CD4-positive, alpha-beta memory T cell (primary cell): ENCODE measurements at places on chromosomes 5 and 9.

- DNase-seq = no peak
These were observed 392.1 kb downstream of the DNAH5 start for GRCh38 chr5:13552361-13552760.

DNA sequence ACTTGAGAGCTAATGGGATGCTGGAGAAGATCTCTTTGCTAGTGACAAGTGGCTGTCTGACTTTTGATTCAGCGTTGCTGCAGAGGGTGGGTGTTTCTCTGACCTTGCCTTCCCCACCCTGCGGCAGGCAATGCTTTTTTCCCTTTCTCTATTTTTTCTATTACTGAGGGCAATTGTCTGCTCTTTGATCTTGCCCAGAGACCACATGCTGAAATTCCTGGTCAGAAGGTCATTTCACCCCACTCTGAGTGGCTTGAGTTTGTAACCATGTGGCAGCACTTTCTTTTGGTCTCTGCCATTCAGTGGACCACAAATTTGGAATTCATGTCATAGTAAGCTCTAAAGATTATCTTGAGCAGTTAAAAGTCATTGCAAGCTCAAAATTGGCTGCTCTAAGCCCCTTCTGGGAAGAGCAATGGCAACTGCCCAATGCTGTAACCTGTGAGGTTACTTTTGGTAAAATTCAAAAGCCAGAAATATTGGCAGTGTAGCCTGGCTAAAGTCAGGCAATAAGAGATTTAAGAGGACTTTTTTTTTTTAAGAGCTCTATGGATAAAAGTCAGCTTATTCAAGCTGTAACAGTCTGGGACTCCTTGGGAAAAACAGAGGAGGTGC, 30.4 kb upstream of the MTMR12 start:
- no peak for DNase-seq

- no peak for DNase-seq
These were observed 625 bp downstream of the EXOSC2 start for GRCh38 chr9:130694205-130694604.

DNA sequence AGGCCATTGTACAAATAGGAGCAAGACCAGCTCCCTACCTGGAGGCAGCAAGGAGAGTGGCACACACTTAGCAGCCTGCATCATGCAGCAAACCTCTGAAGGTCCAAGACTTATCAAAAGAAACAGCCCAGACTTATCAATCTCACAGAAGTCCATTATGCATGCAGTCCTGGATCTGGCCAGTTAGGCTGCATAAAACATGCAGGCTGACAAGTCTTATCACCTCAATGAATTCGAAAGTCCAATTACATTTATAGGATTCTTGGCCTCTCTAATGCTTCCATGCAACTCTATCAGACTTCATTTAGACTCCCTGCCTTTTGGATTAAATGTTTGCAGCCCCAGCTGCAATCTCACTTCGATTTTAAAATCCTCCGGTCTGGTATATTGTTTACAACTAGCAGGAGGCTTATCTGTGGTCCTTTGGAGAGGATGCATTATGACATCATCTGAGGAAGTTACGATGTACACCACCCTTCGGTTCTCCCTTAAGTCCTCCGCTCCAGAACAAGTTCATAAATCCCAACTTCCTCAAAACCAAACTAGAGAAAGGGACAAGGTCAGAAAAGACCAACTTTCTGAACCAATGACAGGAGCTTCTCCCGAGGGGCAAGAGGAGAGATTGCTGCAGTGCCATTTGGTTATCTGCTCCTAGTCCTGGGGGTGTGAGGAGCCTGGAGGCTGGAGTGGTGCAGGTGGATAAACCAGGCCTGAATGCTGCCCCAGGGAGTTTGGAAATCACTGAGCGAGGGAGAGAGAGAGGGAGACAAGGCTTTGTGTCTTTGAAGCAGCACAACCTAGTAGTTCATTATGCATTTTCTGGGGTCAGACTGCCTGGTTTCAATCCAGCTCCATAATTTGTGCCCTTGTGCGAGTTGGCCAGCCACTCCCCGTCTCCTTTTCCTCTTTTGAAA, 313.9 kb downstream of the TLE1 start:
- no peak for DNase-seq

GRCh38 chr9:120396418-120396817, 183.5 kb downstream of the CDK5RAP2 start:
- no peak for DNase-seq

- DNase-seq = no peak
These were observed 133.7 kb downstream of the ROR2 start for GRCh38 chr9:91816356-91816755.

GRCh38 chr5:123505633-123506032, 6.3 kb upstream of the CSNK1G3 start:
- no peak for DNase-seq

GRCh38 chr5:161676103-161676502, 9.4 kb upstream of the GABRA6 start:
- no peak for DNase-seq

DNA sequence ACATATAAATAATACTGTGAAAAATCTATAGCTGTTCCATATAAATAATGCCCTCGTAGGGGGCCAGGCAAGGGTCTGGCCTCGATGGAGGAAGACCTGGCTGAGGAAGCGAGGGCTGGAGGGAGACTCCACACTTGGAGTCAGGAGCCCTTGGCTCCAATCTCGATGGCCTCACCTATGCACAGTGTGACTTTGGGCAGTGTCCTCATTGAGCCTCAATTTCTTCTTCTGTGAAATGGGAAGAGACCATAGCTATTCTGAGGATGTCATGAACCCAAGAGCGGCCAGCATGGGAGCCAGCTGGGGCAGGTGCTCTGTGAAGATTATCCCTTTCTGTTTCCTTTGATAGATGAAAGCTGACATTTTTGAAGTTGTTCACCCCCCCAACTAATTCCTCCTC, 24.8 kb downstream of the ANGPTL2 start:
- no peak for DNase-seq

GRCh38 chr9:104972242-104972866, 44.4 kb upstream of the ABCA1 start:
- DNase-seq = no peak
